Mammary epithelial cell (primary cell): ENCODE measurements at places on chromosomes 1 and 21. TPM values are rescaled to one million over a fixed set of nuclear protein-coding genes. Genes with fewer than 3 reads are reported as not detected.

DNA sequence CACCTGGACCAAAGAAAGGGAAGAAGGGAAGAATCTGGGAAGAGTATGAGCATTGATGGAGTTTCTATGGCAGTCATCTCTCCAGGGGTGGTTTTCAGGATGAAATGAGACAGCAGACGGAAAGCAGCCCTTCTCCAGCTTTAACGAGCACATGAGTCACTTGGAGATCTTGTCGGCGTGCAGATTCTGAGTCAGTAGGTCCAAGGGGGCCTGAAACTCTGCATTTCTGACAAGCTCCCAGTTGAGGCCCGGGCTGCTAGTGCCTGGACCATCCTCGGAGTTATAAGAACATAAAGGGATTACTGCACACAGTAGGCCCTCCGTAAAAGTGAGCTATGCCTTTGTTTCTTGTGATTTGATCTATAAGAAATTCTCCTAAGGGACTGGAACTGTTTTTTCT, 17.6 kb downstream of the HSPG2 start:
- peak; percentile 78 for DNase-seq

- no peak for DNase-seq
These were observed 579 bp downstream of the PTCH2 start for GRCh38 chr1:44842486-44842861.

LMX1A gene
- total RNA-seq: not detected in 2 replicates

SELL gene
- not detected in 2 replicates for total RNA-seq

EFNA1 gene
- 21.5 and 23.5 TPM in 2 replicates for total RNA-seq

GRCh38 chr1:53327182-53327913, 522 bp downstream of the LRP8 start:
- peak; percentile 39 for DNase-seq

DNA sequence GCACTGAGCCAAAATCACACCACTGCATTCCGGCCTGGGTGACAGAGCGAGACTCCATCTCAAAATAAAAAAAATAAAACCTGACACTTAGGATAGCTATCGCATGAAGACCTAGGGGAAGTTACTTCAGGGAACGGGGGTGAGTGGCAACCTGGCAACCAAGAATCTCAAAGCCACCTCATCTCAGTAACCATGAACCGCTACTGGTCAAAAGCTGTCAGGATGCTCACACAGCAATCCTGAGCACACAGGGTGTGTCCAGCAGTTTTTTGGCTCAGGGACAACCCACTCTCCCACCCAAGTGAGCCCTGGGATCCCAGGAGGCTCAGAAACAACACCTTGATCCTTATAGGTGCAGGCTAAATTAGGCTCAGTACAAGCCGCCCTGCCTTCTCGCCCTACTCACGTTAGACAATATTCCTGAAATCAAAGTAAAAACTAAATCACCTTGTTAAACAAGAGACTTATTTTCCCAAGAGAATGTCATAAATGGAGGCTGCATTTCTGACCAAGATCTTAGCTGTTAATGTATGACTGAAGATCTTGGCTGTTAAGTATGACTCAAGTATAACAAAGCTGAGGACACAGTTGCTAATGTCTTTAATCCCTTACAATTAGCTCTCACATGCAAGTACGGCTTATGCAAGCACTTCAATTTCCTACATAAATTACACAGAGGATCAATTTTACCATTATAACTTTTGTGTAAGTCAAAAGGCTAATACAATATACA, 48.3 kb upstream of the NADK start:
- DNase-seq: no peak

- no peak for DNase-seq
These were observed 53.1 kb upstream of the RC3H1 start for GRCh38 chr1:174075245-174075692.

NTMT2 gene
- not detected in 2 replicates for total RNA-seq

- DNase-seq: no peak
These were observed 21.9 kb downstream of the RAB3B start for GRCh38 chr1:51968632-51969031.

- no peak for DNase-seq
These were observed 21.8 kb upstream of the ADGRB2 start for GRCh38 chr1:31785947-31786290.

DNA sequence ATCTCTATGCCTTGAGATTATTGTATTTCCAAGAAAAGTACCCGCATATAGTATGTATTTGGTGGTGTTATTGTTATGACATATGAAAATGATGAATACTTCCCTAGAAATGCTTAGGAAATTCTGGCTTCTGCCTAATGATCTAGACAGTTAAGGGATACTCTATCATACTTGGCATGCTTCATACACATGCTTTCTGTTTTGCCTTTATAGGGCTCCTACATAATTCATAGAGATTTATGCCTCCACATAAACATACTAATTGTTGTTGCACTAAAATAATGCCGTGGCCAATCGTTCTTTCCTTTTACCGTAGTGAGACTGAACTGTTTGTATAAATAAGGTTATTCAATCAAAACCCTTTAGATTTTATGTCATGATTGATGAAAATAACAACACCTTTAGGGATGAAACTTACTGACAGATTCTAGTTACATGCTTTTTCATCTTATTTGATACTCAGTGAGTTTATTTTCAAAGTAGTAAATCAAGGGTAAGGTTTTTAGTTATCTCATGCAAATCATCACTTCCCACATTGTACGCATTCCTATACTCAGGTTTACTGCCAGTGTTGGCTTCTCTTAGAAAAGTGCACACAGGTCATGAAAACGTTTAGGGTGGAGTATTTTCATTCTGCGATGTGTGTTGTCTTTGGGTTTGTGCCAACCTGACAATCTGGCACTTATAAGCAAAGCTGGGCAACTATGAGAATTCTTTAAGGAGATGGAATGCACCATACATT, 40.5 kb upstream of the SCYL3 start:
- peak; percentile 37 for DNase-seq

GRCh38 chr1:218953386-218953785, 220.3 kb upstream of the LYPLAL1 start:
- DNase-seq: no peak

- peak; percentile 48 for DNase-seq
These were observed 70.8 kb upstream of the RHOU start for GRCh38 chr1:228664399-228664914.

- no peak for DNase-seq
These were observed 31.3 kb upstream of the MYBPHL start for GRCh38 chr1:109338091-109338490.

DNA sequence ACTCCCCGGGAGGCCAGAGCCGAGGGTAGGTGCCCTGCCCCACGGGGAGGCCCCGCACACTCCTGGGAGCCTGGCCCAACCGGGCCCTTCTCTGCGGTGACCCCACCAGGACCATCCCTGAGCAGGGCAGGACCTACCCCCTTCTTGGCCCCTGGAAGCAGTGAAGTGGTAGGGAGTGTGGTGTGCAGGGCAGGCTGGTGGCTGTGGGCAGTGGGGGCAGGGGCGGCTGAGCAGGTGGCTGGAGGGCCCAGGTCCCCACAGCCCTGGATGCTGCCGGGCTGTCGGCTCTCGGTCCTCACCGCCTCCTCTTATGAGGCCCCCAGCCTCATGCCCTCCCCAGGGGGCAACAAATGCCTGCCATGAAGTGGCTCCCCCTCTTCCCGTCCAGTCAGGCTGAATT, 19.5 kb downstream of the PLCH2 start:
- no peak for DNase-seq

GRCh38 chr1:70438529-70438928, 27.5 kb downstream of the CTH start:
- DNase-seq: no peak

- DNase-seq: no peak
These were observed 27.4 kb upstream of the ZBTB21 start for GRCh38 chr21:42037516-42037915.

GRCh38 chr1:234484991-234485739, 6.2 kb upstream of the TARBP1 start:
- no peak for DNase-seq

IGSF21 gene
- total RNA-seq: not detected in 2 replicates

DNA sequence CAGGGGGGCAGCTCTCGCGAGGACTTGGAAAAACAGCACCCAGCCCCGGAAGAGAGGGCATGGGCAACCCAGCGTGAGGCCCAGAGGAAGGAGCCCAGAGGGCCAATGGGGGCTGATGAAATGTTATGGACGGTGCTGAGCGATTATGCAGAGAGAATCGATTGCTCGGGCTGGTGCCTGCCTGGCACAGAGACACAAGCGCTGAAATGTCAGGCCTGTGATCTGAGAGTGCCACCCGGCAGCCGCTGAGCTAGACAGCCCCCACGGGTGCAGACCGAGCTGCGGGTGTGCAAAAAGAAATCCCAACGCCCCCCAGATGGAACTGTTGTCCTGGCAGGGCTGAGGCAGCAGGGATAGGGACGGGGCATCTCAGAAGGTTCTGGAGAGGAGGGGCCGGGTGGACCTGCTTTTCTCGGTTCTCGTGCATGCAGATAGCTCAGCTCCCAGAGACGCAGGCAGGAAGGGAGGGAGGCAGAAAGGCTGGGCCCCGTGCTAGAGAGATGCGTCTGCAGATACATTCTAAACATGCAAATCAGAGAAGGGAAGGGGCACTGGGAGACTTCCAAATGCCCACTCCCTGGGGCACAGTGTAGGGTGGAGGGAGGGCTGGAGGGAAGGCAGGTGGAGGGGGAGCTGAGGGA, 41.5 kb downstream of the TAS1R2 start:
- DNase-seq: no peak

SPATA17 gene
- total RNA-seq: 0.64 and 1.1 TPM in 2 replicates

RSPH1 gene
- total RNA-seq: 0.32 and 0.66 TPM in 2 replicates

KRTAP19-8 gene
- not detected in 2 replicates for total RNA-seq

YBEY gene
- 9.0 and 10.2 TPM in 2 replicates for total RNA-seq

MFAP2 gene
- total RNA-seq: 12.8 TPM

DNA sequence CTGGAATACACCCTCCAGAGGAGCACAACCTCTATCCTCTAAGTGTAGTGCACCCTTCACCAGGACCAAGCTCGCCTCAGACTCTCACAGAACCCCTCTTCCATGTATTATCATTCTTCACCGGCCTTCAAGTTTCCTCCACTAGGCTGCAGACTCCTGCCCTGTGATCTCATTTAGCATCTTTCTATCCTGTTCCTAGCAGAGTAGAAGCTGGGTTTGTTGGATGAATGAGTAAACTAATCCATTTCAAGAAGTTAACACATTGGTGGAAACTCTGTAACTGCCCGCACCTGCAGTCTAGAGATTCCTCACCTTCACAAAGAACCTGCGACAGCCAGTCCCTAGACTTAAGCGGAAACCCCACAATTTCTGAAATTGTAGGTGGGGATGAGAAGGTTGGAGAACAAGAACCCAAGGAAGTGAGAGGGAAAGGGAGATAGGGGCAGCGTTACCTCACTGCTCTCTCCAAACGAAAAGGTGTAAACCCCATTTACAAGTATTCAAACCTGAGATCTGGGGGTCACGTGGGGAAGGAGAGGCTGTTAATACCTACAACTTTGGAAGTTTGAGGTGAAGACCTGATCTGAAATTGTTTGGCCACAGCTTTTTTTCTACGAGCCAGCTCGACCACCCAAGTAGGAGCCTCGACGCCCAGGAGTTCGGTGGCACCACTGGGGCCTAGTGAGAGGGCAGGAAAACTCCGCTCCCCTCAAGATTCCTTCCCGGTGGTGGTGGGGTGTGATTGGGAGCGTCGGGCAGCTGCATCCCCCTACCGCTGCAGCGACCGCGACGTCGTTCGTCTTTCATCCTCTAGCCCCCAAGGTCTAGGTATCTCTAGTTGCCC, 1.2 kb downstream of the PTPN14 start:
- peak; percentile 49 for DNase-seq

DNA sequence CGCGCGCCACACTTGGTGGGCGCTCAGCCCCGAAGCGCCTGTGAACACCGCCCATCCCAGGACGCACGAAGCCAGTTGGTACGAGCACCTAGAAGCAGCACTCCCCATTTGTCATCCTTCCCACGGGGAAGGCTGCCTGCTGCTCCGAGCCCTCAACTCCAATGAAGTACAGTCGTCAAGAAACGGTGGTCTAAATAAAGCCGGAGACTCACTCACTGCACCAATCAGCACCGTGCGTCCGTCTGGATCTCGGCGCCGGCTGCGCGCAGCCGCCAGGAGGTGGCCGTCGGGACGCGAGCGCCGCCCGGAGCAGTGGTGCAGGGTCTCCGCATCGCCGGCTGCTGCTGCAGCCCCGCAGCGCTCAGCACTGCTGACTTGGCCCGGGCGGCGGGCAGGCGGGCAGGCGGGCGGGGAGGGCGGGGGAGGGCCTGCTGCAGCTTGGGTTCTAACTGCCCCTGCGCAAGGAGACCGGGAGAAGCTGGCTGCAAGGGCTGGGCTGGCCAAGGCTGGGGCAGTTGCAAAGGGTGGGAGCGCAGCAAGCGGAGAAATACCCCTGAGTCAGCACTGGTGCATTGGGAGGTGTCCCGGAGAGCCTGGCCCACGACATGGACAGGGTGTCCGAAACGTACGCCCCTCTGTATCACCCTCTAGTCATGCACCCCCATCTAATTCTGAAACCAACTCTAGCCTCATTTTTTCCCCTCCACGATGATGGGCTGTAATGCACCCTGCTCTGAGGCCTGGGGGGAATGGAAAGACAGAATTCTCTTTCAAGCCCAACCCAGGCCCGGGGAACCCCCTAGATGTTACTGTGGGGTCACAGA, 35.8 kb upstream of the H6PD start:
- no peak for DNase-seq

DNA sequence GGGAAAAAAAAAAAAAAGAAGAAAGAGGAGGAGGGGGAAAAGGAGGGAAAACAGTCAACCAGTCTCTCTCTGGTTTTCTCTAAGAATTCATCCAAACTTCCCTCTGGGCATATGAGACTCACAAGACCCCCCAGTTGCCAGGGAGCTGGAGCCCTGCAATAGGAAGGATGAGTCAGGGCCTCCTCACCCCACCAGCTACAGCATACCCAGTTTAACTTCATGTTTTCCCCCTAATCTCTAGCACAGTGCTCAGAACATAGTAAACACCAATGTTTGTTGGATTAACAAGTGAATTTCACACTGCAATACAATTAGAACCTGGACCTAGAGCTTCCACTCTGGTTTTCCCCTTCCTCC, 7.8 kb downstream of the F11R start:
- DNase-seq: peak; percentile 34

GRCh38 chr1:226738995-226739695, at the start of gene ITPKB:
Gene ITPKB (minus strand): TSS chr1:226739282. CDS start chr1:226737458, 1,824 bp downstream.
- DNase-seq: peak; percentile 60

VASH2 gene
- total RNA-seq: not detected

TMEM54 gene
- 87.9 and 101 TPM in 2 replicates for total RNA-seq

GRCh38 chr1:61056573-61057439, 25.6 kb upstream of the NFIA start:
- DNase-seq: peak; percentile 53

DNA sequence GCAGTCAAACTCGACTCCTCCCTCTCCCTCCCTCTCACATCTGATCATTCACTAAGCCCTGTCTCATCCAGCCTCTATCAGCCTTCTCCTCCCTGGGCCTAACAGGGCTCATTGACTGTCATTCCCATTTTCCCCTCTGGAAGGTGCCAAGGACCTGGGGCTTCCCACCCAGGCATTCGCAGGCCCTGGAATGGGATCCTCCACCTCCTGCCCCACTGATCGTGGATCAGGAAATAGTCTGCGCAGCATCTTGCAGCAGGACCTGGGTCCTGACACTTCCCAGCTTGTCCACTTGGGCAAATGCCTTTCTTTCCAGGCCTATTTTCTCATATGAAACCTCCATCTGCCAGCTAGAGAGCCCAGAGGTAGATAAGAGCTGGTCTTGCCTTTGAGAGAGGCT, 71.2 kb upstream of the ZC3H12A start:
- DNase-seq: no peak

LAD1 gene
- 187 and 212 TPM in 2 replicates for total RNA-seq
